ENCODE measurements at places on chromosomes 6 and 20. TPM values are rescaled to one million over a fixed set of nuclear protein-coding genes. Genes with fewer than 3 reads are reported as not detected.

Gene RAB22A
- polyA plus RNA-seq: 18.6 TPM

Gene PAK5
- polyA plus RNA-seq: 0.49 TPM

Gene IYD
- polyA plus RNA-seq: 5.4 TPM

Gene CASS4
- polyA plus RNA-seq: 3.6 TPM

Gene HLA-DQA1
- 3.3 TPM for polyA plus RNA-seq

Gene EYA2
- polyA plus RNA-seq: 0.83 TPM

Gene PTK7
- polyA plus RNA-seq: 223 TPM

Gene GMPR
- polyA plus RNA-seq: 11.9 TPM

Gene MYLK4
- 0.96 TPM for polyA plus RNA-seq

Data from right renal cortex interstitium (tissue), 3 donors.